CD4-positive, alpha-beta T cell (primary cell): ENCODE measurements at places on chromosomes 12 and 14.

DNA sequence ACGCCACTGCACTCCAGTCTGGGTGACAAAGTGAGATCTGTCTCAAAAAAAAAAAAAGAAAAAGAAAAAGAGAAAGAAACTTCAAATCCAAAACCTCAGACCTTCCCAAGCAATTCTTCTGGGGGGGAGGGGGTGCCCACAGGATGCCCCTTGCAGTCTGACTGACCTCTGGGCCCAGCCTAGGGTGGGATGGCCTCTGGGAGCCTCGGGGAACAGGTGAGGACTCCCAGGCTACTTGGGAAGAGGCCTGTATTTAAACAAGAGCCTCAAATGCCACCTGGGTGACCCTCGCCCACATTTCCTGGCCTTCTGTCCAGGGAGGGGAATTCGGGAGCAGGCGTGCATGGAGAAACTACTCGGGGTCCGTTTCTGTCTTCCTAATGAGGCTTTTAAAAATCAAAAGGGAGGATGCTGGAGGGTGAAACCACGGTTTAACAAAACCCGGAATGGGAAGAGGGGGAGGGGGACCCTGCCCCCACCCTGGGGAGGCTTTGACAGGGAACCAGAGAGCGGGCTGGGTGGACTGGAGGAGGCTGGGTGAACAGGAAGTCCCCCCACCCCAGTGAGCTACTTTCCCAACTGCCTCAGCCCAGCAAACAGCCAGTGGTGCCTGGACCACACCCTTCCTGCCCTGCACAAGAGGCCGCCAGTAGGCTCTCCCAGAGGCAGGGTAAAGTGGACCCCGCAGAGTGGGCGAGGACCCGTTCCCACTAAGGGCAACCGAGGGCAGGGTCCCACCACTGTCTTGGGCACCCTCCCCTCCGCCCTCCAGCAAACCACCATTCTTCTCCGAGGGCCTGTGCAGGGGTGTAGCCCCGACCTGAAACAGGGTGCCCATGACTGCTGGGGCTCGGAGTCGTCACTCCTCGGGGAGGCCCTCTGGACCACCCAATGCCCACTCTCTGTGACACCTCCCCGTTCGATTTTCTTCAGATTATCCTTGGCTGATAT lies 1.5 kb upstream of the FBRSL1 start:
- H3K36me3 ChIP-seq: peaks cover 5% of the 10 kb centered on the region
- H3K27ac ChIP-seq: peak overlapping the region; percentile 92
- peaks cover 60% of the 10 kb centered on the region for H3K4me1 ChIP-seq

DNA sequence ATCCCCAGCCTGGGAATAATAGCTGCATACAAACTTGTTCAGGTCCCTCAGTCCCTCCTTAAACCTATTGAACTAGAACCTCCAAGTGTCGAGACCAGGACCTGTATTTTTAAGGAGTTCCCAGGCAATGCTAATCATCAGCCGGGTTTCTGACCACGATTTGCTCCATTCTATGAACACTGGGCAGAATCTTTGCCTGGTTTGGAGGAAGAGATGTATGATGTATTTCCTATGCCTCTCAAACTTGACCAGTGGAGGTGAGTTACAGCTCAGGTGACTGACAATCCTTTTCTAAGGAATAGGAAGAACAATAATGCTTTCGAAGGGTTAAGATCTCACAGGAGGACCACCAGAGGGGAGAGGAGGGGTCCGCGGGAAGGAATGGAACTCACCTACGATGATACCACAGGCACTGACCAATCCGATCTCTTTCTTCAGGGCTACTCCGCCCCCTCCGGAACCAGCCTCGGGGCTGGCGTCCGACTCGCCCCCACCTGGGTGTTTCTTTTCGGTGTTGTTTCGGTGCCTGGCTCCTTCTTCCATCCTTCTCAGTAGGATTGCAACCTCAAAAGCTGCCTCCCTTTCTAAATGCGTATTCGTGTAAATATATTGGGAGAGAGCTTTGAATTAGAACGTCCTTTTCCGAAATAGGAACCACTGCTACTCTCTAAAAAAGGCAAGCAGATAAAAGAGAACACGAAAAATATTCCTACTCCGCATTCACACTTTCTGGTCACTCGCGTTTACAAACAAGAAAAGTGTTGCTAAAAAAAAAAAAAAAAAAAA lies 895 bp downstream of the SLC7A8 start:
- no peaks in the 10 kb centered on the region for H3K36me3 ChIP-seq
- H3K4me3 ChIP-seq: peak overlapping the region; percentile 50
- DNase-seq: peak; percentile 36

- H3K4me1 ChIP-seq: peaks cover 52% of the 10 kb centered on the region
- DNase-seq: no peak
- H3K27ac ChIP-seq: no peak overlapping the region
- H3K36me3 ChIP-seq: no peaks in the 10 kb centered on the region
- no peaks in the 10 kb centered on the region for H3K27me3 ChIP-seq
Measured at GRCh38 chr12:104694161-104694560, 237.4 kb downstream of the CHST11 start.

DNA sequence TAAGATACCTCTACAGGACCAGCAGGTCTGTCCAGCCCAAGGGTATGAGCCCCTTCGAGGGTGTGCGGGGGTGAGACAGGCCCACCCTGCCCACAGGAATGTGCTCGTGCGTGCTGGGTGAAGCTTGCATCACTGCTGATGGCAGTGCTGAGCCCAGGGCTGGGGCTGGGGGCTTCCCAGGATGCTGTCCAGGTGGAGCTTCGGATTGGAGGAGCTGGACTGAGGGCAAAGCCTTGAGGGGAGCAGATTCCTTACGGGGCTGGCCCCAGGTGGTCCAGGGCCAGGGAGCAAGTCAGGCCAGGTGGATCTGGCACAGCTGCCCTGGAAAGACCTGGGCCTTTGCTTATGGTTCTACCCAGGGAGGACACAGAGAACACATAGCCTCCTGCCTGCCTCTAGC lies 2.5 kb upstream of the KRT85 start:
- no peaks in the 10 kb centered on the region for H3K36me3 ChIP-seq
- no peaks in the 10 kb centered on the region for H3K4me1 ChIP-seq
- no peak overlapping the region for H3K27ac ChIP-seq
- H3K4me3 ChIP-seq: no peak overlapping the region
- DNase-seq: no peak

DNA sequence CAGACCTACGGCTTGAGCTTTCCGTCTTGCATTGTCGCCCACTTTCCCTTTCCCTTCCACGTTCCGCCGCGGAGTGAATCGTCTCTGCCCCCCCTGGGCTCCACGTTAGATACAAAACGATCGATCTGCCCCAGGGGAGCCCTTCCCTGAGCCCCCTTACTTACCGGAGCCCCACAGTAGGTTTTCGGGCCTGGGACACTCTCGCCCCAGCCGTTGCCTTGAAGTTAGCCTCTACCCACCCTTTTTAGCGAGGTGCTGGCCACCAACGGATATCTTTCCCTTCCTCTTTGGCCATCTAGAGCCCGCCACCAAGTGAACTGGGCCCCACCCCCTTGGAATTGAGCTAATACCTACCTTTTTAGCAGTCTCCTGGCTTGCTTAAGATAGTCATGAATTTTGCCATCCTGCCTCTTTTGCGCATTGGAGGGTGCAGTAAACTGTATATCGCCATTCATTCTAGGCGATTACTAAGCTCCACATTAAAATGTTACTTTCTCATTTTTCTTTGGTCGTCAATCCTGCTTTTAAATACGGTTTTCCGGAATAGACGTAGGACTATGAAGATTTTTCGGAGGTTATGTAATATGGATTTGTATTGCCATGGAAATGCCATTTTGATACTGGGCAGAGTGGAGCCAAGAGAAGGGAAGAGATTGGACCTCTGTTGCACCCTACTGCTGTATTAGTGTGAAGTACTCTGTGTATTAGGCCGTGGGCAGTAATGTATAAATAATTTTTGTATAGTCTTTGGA lies 764 bp downstream of the RBM25 start:
- no peak for DNase-seq
- H3K27ac ChIP-seq: peak overlapping the region; percentile 93
- H3K36me3 ChIP-seq: peaks cover 17% of the 10 kb centered on the region
- no peaks in the 10 kb centered on the region for H3K27me3 ChIP-seq

- no peak overlapping the region for H3K27ac ChIP-seq
- H3K27me3 ChIP-seq: no peaks in the 10 kb centered on the region
- H3K4me1 ChIP-seq: peaks cover 7% of the 10 kb centered on the region
- H3K36me3 ChIP-seq: peaks cover 39% of the 10 kb centered on the region
- no peak overlapping the region for H3K4me3 ChIP-seq
- no peak for DNase-seq
Measured at GRCh38 chr12:123998991-123999359, 26.0 kb downstream of the ZNF664 start.

- no peaks in the 10 kb centered on the region for H3K27me3 ChIP-seq
- H3K36me3 ChIP-seq: no peaks in the 10 kb centered on the region
- no peak overlapping the region for H3K27ac ChIP-seq
- no peak overlapping the region for H3K4me3 ChIP-seq
- no peak for DNase-seq
Measured at GRCh38 chr12:25459541-25459951, 93.5 kb downstream of the LMNTD1 start.
